ENCODE measurements at places on chromosomes 5 and 9.
A peak's percentile ranks its signal among the peaks of the same experiment; 100 is the strongest.

DNA sequence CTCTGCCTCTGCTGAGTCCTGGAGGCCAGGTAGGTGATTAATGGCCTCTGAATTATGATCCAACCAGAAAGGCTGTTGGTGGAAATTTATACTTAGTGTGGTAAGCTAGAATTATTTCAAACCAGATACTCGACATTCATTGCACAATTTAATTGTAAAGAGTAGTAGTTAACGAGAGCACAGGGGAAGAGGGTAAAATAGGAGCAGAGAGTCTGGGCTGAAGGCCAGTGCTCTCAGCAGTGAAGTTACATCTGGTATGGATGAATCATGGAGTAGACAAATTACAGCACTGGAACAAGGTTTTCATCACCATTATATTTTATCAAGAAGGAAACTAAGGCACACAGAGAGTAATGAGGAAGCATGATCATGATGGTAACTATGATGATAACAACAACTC is 92.5 kb downstream of the TLR4 start:
- DNase-seq: no peak

- DNase-seq: no peak
Measured at GRCh38 chr9:4590430-4591122, 71.5 kb upstream of the PLPP6 start.

- DNase-seq: no peak
Measured at GRCh38 chr5:1750469-1750868, 49.2 kb downstream of the MRPL36 start.

- no peak for DNase-seq
Measured at GRCh38 chr9:85536514-85536913, 205.2 kb downstream of the AGTPBP1 start.

DNA sequence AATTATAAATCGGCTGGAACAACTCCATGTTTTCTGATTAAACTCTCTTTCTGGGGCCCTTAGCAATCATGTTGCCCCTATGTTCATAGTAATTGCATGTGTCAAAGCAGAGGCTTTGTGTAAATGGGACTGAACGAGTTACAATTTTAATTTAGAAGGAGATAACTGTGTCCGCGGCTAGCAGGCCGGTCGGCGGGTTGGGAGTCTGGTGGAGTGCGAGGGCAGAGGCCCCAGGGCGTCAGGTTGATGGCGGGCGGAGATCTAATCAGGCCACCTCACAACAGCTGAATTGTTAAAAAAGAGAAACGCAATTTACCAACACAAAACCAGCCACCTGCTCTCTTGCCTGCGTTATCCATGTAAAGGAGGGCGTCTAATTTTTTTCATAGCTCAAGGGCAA is 134.9 kb upstream of the LPCAT1 start:
- no peak for DNase-seq

- DNase-seq: no peak
Measured at GRCh38 chr5:82312373-82312856, 34.3 kb upstream of the RPS23 start.

- no peak for DNase-seq
Measured at GRCh38 chr5:39717176-39717897, 292.6 kb upstream of the DAB2 start.

GRCh38 chr9:133621725-133622267 is 12.6 kb upstream of the FAM163B start:
- no peak for DNase-seq

DNA sequence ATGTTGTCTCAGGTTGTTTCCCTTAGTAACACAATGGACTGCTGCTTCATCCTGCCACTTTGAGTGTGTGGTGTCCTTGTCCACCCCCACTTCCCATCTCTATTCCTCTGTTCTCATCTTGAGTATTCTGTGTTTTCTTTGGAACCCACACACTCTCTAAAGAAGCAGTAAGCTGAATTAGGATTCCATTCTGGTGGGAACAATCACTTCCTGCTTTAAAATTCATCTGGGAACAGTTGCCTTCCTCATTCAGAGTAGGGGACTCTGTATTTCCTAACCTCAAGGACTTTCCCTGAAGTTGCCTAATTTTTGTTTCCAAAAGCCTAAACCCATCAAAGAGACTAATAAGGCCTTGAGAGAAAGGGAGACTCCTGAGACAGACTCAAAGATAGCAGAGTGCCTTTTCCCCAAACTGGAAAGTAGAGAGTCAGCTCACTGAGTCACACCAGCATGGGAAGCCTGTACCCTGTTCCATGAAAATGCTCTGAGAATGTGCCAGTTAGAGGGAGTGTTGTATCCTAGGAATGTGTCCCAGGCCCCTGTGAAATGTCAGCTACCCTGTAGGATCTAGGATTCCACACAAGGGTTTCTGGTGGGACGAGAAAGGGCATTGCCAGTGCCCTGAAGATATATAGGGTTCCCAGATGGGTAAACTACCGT is 63.6 kb downstream of the CCDC192 start:
- no peak for DNase-seq

GRCh38 chr5:12384005-12384404 is 479.8 kb upstream of the CTNND2 start:
- no peak for DNase-seq

- no peak for DNase-seq
Measured at GRCh38 chr5:177311392-177311722, 341 bp downstream of the MXD3 start.

- no peak for DNase-seq
Measured at GRCh38 chr5:97006454-97007060, 70.7 kb downstream of the LNPEP start.

GRCh38 chr9:17025281-17025680 is 109.6 kb upstream of the CNTLN start:
- DNase-seq: no peak

- no peak for DNase-seq
Measured at GRCh38 chr9:136625101-136626065, 37.3 kb upstream of the EGFL7 start.

DNA sequence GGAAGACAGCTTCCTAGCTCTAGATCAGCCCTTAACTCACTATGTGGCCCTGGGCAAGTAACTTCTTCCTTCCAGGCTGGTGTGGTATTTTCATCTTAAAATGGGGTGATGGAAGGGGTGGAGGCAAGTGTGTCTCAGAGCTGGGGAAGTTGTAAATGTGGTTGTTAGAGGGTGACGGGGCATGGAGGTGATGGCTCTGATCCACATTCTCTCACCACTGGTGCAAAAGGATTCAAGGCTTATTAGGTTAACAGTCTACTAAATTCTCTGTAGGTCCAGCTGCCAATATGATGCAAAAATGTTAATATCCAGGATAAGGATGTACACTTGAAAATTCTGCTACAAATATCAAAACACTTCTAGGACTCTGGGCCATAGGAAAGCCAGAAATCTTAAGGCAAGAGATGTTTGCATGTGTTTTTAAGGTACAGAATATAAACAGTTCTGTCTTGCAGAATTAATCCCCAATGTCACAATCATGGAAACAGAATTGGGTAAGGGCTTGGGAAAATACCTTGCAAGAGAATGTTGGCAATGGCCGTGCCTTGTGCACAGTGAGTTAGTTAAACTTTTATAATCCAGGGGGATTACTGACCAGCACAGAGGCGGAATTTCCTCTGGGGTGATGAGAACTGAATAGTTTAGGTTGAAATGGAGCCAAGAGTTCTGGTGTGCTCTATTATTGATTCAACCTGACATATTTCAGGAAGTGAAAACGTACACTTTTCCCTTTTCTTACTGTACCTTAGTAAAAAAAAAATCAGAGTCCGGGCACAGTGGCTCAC is 19.8 kb downstream of the TNFSF15 start:
- DNase-seq: no peak

DNA sequence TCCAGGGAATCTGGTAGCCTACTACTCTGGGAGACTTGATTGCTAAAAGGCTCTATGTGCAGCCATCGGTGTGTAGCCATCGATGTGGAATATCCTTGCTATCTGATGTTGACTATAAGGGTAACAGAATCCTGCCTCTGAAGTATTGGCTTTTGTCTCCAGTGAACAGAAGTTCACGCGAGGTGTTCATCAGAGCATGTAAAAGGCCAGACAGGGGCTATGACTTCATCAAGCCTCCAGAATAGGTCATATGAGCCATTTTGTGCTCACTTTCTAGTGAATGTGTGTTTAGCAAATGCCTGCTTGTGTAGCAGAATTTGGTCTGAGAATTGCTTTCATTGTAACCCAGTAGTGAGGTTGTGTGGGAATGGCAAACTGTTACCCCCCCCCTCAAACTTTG is 66.8 kb upstream of the RAD23B start:
- DNase-seq: no peak

DNA sequence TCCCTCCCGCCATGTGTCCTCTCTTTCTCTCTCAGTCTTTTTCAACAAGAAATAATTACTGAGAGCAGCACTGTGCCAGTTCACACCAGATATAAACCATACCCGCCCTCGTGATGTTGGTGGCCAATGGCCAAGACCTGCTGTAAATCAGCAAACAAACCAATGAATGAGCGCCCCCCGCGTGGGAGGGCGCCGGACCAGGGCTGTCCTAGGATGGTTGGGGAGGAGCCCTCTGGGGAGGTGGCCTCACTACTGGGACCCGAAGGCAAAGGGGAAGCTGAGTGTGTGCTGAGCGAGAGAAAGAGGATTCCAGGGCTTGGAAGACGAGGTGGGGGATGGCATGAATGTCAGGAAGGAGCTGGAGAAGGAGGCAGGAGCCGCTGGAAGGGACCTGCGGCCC is 51.2 kb upstream of the BARHL1 start:
- no peak for DNase-seq

DNA sequence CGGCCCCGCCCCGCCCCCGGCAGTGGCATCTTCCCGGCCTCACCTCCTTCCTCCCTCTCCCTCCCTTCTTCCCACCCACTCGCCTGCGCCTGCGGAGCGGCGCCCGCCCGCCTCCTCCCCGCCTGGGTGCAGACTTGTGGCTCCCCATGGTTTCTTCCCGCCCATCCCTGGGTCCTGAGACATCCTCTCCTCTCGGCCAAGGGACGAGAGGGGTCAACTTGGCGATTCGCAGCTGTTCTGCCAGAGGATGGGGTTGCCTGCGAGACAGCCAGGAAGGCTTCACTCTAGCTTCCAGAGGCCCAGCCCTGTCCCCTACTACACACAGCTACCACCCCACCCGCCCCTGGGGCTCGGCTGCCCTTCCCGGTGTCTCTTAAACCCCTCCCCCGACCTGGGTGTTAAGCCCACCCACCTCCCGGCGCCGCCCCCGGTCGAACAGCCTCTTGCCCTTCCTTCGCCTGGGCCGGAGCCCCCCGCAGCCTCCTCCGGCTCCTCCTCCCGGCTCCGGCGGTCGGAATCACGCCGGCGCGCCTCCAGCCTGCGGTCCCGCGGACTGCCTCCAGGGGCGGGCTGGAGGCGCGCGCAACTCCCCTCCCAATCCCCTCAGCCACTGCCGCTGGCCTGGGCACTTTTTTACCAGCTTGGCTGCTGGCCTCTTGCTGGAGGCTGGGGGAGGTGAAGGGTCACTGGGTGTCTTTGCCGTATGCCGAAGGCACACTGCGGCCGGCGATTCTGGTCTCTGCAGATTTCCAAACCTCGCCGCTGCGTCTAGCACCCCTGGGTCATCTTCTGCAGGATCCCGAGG is 1.9 kb downstream of the JADE2 start:
- DNase-seq: peak; percentile 69

DNA sequence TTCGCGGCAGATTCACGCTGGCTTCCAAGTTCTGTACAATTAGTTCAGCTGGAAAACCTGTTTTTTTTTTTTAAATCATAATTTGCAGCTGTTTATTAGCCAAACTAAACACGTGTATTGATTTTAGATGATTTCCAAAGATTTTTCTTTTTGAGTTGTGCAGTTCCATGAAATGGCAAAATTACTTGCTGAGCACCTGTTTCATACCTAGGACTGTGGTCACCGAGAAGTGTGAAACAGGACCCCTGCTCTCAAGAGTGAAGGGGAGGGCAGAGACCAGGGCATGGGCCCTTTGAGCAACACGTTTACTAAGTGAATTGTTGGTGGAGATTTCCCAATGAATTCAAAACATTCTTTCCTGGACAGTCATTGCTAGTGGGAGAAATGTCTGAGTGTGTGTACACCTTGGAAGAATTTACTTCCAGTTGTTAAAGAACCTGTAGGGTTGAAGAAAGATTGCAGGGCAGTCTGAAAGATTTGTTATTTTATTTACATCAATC is 688 bp downstream of the SNX24 start:
- DNase-seq: no peak

DNA sequence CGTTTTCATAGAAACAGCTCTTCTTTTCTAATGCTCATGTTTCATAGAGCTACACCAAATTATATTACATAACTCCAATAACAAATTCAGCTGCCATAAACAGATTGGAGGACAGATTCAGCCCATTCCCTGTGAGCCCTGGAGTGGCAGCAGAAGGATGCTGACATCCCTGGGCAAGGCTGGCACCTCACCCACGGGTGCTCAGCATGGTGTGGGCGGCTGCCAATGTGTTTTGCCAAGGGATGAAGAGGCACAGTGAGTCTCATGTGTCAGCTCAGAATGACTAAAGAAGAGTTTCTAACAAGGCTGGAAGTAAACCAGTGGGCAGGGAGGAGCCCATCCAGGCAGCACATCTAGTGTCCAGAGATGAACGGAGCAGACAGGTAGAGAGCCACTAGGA is 127.1 kb upstream of the ICE1 start:
- DNase-seq: no peak

DNA sequence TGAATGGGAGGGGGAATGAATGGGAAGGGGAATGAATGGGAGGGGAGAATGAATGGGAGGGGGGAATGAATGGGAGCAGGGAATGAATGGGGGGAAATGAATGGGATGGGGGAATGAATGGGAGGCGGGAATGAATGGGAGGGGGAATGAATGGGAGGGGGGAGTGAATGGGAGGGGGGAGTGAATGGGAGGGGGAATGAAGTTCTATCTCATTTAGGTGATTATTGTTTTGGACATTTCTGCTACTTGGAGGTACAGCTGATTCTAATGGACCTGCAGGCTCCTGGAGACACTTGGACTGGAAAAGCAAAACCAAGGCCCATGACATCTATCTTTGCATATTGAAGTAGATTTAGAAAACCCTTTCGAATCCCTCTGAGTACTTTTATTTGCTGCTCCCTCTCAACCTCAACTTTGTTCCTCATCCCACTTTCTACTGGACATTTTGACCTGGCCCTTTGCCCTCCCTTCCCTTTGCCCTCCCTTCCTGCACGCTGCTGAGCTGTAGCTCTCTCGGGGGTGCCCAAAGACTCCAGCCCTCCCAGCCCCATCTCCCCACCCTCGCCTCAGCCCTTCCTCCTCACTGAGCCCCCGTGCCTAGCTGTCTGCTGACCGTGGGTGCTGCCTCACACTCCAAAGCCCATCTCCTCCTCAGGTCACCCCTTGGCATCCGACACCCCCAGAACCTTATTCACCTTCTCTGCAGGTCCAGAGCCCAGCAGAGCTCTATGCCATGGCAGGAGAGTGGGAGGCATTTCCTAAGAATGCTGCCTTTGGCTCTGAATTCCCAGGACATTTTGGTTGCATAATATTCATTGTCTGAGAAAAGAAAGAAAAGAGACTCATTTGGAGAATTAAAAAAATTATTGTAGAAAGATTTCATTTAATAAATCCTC is 19.9 kb upstream of the LPCAT1 start:
- no peak for DNase-seq

GRCh38 chr5:65916636-65917035 is 9.7 kb upstream of the ERBIN start:
- DNase-seq: no peak
